NCI-H1417 (cell line): ENCODE measurements at places on chromosomes 6 and 20.

GRCh38 chr6:135002974-135003703, 51.5 kb downstream of the HBS1L start:
- no peak for DNase-seq

DNA sequence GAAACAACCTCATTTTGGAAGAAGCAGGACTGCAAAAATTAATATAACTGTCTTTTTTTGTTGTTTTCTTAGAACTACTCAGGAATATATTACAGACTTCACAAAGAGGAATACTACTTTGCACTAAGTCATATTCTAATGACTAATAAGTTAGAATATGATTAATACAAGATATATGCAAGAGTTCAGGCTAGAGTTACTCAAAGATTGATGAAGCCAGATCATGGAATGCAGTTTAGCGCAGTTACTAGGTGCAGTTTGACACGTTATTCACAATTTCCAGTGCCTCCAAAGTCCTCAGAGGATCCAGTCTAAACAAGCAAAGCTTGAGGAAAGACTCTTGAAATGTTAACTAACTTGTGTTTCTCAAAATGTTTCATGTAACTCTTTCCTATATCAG, 1.2 kb upstream of the MYCT1 start:
- DNase-seq = no peak

GRCh38 chr6:20112241-20112640, 100.0 kb downstream of the MBOAT1 start:
- DNase-seq = no peak

DNA sequence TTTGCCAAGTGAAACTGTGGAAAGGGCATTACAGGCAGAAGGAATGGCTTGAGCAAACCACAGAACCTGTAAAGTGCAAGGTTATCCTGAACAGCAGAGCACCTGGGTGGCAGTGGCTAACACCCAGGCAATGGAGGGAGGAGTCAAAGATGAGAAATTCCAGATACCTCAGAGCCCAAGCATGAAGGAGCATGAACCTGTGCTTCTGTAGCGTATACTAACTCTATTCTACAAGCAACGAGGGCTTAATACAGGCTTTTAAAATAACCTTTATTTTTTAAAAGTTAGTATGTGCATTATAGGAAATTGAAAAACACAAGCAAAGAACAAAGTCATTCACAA, 77.0 kb downstream of the CNBD2 start:
- no peak for DNase-seq

DNA sequence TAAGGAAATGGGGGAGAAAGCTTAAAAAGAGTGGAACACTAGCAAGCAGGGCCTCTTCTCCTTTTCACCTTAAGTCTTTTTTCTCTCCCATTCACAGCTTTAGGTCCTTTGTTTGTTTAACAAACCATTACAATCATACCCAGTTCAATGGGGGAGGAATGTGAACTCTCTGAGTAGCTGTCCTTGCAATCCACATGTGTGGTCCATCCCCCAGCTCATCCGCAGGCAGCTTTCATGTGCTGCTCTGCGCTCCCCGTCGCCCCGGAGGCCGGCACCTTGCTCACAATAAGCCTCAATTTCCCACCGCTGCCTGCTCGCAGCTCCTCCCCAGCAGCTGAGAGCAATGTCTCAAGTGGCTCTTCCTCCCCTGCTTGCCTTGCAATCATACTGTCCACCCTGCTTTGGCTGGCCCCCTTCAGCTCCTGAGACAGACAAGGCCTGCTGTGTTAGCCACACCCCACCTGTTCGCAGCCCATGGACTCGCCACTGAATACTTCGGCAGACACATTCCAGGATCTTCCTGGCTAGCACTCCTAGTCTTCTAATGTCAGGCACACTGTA, 49.1 kb downstream of the PLAGL1 start:
- no peak for DNase-seq

- DNase-seq = no peak
These were observed 147.7 kb downstream of the KCNQ5 start for GRCh38 chr6:72769459-72770125.

DNA sequence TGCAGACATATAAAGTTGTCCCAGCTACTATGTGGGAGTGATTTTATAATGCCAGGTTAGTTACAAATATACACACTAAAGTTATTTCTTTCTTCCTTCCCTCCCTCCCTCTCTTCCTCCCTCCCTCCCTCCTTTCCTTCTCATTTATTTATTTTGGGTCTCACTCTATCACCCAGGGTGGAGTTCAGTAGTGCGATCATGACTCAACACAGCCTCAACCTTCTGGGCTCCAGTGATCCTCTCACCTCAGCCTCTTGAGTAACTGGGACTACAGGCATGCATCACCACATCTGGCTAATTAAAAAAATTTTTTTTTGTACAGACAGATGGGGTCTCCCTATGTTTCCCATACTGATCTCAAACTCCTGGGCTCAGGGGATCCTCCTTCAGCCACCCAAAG, 59.2 kb downstream of the PHF20 start:
- DNase-seq = no peak

GRCh38 chr20:58713801-58714339, 21.3 kb downstream of the NPEPL1 start:
- no peak for DNase-seq

- DNase-seq = no peak
These were observed 2.2 kb upstream of the FUT9 start for GRCh38 chr6:96013531-96013930.

- no peak for DNase-seq
These were observed 86.7 kb downstream of the SLX4IP start for GRCh38 chr20:10521836-10522235.

DNA sequence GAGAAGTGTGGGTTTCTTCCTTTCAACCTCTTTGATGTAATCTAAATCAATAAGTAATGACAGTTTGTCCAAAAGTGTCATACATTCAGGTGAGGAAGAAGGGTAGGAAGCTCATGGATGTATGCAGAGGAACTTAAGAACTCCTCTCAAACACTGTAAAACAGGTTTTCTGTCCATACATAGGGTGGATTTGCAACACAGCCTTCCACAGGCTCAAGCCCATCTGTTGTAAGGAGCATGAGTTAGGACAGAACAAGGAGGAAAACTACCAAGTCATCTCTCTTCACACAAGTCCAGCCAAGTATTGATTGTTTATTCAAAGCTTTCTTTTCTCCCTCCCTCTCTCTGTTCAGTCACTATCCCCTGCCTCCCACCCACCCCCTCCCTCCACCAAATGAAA, 49.0 kb upstream of the CDYL start:
- no peak for DNase-seq

GRCh38 chr6:116373300-116373699, 2.6 kb downstream of the DSE start:
- DNase-seq = no peak

DNA sequence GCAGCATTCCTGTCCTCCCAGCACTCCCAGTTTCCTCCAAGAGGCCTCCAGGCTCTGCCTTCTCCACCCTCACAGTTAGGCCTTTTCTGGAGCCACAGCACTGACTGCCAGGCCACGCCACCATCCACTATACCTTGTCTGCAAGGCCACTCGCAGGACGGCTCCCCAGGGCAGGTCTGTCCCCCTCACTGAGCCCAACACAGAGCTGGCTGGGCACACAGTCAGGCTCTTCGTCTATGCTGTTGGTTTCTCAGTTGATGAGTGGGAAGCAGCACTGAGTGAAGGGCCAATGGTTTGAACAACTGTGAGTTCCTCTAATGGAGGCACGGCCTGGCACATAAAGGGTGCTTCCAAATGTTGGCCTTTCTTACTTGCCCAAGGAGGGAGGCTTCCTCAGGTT, 95.2 kb downstream of the GRM4 start:
- no peak for DNase-seq

DNA sequence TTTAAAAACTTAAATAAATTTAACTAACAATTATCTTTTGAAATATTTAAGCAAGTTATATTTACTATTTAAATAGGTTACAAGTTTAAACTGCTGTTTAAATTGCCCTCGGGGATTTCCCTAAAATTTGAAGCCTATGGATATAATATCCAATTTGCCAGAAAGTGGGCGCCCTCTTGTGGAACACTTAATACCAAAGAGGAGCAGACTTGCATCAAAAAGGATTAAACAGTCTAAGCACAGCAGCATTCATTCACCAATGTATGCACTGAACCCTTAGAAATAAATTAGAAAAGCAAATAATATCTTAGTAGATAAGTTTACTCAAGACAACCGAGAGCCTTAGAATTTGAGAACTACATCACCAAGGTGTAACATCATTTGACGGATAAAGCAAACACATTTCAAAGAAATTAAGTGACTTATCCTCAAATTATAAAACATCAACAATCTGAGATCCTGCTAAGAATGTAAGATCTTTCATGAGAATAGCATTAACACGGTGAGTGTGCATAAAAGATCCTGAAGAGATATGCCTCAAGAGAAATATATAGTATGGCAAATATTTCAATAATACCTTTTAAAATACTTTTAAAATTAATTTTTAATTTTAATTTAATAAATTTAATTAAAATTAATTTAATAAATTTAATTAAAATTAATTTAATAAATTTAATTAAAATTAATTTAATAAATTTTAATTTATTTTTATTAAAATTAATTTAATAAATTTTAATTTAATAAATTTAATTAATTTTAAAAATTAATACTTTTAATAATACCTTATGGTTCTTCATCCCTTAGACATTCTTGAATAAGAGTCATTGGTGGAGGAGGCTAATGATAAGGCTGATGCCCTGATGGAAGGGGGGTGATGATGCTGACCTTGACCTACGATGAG, 11.5 kb upstream of the MEP1A start:
- peak; percentile 48 for DNase-seq

DNA sequence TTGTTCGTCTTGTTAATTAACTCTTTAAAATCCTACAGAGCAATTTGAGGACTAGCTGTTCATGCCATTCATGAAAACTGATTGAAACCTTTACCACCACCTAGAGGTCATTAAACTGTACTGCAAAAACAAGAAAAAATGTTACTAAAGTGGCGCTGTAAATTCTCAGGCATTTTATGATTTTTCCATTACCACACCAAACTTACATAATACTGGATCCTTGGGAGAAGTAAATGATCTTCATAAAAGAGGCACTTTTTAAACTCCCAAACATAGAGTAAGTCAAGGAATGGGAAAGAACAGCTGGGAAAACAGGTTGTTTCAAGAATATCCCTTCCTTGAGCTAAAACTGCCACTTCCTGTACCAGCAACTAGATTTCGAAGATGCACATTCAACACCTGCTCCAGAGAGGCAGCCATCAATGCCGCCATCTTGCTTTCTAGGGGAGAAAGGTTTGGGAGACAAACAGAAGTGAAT, 54.3 kb downstream of the MYLIP start:
- no peak for DNase-seq

DNA sequence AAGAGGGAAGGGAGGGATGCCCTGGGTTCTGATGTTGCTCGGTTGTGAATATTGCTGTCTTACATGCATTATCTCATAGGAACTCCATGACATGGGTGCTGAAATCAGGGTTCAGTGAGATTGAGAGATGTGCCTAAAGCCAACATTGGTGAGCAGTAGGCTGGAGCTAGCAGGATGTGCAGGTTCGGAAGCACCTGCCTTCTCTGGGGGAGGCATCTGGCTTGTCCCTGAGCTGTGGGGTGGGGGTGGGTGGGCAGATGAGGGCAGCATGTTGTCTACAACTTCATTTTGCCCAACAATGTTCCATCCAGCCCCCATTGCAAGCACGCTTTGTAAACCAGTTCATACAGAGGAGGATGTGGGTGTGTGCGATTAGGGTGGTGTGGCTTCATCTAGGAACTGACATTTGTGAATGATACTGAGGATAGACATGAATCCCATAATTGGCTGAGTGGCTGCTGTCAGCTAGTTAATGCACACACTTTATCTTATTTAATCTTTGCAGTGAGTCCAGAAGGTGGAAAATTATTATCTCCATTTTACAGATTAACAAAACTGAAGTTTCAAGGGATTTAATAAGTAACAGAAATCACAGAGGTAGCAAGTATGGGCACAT, 119.4 kb downstream of the SYNDIG1 start:
- DNase-seq = no peak

GRCh38 chr20:12252793-12253192, 335.1 kb downstream of the BTBD3 start:
- no peak for DNase-seq

- DNase-seq = peak; percentile 21
These were observed 1.3 kb downstream of the RNF146 start for GRCh38 chr6:127267646-127268625.

GRCh38 chr20:63091901-63092659, 85.3 kb upstream of the BHLHE23 start:
- DNase-seq = no peak

DNA sequence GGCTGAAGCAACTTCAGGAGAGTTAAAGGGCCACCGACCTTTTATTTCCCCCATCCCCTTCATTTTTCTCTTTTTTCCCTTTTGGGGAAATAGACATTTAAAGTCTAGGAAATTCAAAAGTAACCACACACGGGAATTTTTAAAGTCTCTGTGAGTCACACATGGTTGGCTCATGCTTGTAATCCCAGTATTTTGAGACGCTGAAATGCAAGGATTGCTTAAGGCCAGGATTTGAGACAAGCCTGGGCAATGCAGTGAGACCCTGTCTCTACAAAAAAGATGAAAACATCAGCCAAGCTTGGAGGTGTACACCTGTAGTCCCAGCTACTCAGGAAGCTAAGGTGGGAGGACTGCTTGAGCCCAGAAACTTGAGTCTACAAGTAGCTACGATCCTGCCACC, 34.2 kb downstream of the KATNA1 start:
- DNase-seq = no peak

DNA sequence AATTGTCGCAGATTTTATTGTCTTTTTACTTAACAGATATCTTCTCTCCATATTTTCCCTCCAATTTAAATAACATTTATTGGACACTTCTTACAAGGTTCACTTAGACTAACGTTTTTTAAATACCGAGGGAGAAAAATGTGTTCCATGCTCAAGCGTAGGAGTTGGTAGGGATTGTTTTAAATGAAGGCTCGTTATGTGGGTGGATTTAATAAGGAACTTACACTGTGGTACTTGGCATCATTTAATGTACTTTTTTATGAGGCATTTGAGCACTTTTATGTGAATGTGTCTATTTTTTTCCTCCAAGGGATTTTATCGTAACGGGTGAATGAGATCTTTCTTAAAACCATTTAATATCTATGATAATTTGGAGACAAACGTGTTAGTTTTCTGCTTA, 125.0 kb upstream of the MTHFD1L start:
- DNase-seq = no peak
